Uterus (tissue), 4 donors: ENCODE measurements at places on chromosomes 3 and 15. TPM values are rescaled to one million over a fixed set of nuclear protein-coding genes. Genes with fewer than 3 reads are reported as not detected.

NDUFB4 gene
- 114 TPM for total RNA-seq

TLR9 gene
- 0.14 TPM for total RNA-seq

MYZAP gene
- 22.5 TPM for total RNA-seq

DNA sequence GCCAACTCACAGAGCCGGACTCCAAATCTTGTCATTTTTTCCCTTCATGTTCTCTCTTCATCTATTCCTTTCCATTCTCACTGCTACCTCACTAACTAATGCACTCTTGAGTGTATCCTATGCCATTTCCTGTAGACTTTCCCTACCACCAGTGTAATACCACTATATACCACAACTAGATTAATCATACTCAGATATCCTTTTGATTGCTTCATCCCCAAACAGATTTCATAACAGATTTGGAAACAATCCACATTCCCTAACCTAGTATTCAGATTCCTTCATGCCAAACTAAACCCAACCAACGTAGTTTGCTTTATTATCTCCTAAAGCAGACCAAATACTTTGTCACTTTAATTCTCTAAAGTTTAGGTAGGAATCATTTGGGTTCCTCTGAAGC, 2.6 kb upstream of the PLOD2 start:
- no peak for DNase-seq

DNA sequence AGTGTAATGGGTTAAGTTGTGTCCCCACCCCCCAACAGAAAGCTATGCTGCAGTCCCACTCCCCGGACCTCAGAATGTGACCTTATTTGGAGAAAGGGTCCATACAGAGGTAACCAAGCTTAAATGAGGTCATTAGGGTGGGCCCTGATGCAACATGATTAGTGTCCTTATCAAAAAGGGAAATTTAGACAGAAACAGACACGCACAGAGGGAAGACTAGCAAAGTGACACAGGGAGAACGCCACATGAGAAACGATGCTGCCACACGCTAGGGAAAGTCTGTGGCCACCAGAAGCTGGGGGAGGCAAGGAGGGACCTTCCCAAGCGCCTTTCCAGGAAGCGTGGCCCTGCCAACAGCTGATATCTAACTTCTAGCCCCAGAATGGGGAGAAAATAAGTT, 65.4 kb downstream of the RPN1 start:
- DNase-seq, result no peak

GRCh38 chr3:192772240-192772894, 45.0 kb upstream of the FGF12 start:
- no peak for DNase-seq

DNA sequence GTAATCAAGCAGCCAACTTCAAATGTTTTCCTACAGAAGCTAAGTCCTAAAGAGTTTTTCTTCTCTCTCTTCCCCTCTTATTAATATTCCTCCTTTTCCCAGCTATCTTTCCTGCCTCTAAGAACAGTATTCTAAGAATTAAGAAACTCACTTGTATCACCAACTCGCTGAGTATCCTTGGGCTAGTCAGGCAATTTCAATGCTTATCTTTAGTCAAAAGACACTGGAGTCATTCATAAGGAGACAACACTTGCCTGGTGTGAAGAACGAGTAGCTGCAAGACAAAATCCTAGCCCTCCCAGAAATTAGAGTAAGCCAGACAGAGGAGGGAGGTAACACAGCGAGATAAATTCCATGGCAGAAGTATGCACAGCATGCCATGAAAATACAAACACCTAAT, 10.7 kb downstream of the VGLL4 start:
- no peak for DNase-seq

GRCh38 chr3:12194669-12195161, 36.0 kb upstream of the TIMP4 start:
- DNase-seq, result no peak
